Heart left ventricle (tissue), 16 donors: ENCODE measurements at places on chromosomes 5 and 9. TPM values are rescaled to one million over a fixed set of nuclear protein-coding genes. Genes with fewer than 3 reads are reported as not detected.

The PCYOX1L gene
- polyA plus RNA-seq = 6.5 TPM

The CXCL14 gene
- 0.69 TPM for polyA plus RNA-seq

The PCDHGA5 gene
- polyA plus RNA-seq = 4.4 TPM

The CDH10 gene
- not detected for polyA plus RNA-seq
